Effector CD4-positive, alpha-beta T cell (primary cell): ENCODE measurements at places on chromosomes 2 and 18.

DNA sequence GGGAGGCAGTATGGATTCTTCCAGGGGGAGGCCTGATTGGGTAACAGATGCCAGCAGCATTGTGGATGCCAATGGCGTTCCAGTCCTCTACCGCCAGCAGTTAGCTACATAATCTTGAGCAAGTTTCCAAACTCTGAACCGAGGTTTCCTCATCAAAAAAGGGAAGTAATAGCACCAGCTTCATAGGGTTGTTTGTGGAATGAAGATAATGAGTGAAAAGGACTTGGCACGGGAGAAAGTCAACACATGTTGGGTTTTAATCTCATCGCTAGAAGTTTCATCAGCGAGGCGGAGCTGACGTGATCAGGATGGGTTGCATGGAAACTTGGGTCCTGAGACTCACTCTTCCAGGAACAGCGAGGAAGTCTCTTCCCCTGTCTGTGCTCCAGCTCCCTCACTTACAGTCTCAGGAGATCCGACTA lies 266.7 kb downstream of the SH3BP4 start:
- no peak for DNase-seq

GRCh38 chr2:220129391-220129790 lies 502.0 kb downstream of the SLC4A3 start:
- DNase-seq, result no peak

- peak; percentile 62 for DNase-seq
Observed at GRCh38 chr2:200862532-200863000, 1.9 kb downstream of the CLK1 start.

GRCh38 chr2:195606179-195606578 lies 50.8 kb upstream of the SLC39A10 start:
- DNase-seq, result no peak

- DNase-seq, result no peak
Observed at GRCh38 chr2:238098901-238099713, 1.0 kb upstream of the ESPNL start.

GRCh38 chr2:160934991-160935390 lies 225.2 kb upstream of the TANK start:
- no peak for DNase-seq

- no peak for DNase-seq
Observed at GRCh38 chr2:17879137-17879912, 858 bp downstream of the KCNS3 start.

DNA sequence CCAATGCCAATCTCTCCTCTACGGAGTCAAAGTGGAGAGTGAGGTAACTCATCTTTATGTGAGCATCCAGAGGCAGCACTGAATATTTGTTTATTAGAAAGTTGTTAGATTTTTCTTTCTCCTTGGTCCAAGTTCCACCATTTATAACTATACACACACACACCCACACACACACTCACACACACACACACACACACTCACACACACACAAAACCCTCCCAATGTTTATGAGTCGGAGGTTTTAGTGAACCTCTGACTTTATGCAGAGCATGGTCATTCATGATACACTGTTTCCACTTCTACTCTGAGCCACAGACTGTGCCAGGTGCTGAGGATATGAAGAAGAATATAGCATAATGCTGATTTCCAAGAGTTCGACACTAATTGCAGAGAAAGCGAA lies 132.9 kb upstream of the CCDC68 start:
- no peak for DNase-seq

GRCh38 chr2:99708231-99708630 lies 218.4 kb upstream of the REV1 start:
- DNase-seq, result no peak

GRCh38 chr2:235463893-235464292 lies 29.9 kb upstream of the AGAP1 start:
- DNase-seq, result no peak

- no peak for DNase-seq
Observed at GRCh38 chr2:109613081-109613921, 465 bp downstream of the SEPTIN10 start.

DNA sequence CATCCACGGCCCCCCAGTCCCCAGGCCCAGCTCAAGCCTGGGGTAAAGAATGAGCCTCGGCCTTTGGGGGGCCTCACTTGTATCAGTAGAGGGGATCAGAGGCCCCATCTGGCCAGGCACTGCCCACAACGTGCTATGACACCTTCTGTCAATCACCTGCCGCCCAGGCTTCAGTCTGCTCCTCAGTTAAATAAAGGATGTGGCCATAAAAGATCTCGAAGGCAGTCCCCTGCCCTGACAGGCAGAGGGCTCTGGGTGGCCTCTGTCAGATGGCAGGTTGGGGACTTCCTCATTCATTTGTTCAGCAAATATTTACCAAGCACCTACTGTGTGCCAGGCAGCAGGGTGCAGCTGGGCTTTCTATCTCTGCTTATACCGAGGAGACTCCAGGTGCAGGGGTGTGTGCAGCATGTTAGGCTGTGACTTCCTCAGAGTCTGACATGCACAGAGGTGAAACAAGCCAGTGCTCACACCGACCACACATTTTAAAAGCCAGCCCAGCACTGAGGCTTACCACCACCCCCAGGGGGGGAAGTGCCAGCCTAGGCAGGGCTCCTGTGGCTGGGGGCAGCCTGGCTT lies 166.4 kb downstream of the GALNT1 start:
- DNase-seq, result no peak

GRCh38 chr18:35130236-35130635 lies 89.0 kb downstream of the MAPRE2 start:
- no peak for DNase-seq

DNA sequence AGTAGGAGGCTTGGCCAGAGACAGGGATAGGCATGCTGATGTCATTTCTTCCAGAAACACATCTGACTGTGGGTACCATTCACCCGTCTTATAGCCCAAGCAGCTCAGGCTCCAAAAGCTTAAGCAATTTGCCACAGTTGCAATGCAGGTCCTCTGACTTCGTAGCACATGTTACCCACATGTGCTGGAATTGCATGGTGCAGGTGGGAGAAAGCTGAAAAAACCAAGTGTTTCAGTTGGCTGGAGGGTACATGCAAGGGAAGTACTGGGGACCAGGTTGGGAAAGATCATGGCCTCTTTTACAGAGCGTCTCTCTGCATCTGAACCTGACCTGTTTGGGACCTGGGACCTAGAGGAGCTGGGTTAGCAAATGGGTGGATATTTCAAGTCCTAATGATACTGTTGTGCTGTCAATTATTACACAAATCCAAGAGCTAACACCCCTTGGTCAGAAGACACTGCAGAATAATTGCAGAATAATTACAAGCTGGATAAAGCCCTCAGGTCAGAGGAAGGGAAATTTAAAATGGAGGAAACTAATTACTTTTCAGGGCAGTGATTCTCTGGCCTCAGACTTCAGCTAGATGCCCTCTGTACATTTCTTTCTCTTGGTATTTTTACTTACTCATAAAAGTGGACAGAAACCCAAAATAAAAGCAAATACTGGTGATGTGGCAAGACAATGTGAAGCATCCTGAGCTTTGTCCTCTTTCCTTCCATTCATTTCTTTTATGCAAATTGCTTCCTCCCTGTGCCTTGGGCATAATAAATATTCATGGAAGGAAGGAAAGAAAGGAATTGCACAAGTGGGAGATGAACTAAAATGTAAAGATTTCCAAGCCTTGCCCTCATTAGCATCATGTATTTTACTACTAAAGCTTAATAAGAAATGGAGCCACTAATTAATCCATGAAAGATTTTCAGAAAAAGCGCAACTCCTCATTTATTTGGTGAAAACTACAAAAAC lies 45.6 kb upstream of the TTC39C start:
- DNase-seq, result no peak

DNA sequence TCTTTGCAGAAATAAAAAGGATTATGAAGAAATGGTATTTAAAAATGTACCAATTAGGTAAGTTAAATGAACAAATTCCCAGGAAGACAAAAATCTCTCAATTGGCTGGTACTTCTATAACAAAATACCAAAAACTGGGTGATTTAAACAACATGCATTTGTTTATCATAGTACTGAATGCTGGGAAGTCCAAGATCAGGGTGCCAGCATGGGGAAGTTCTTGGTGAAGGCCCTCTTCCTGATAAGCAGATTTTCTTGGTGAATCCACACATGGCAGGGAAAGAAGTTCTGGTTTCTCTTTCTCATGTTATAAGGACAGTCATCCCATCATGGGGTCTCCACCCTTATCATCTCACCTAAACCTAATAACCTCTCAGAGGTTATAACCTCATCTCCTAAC lies 271.6 kb upstream of the SETBP1 start:
- no peak for DNase-seq

DNA sequence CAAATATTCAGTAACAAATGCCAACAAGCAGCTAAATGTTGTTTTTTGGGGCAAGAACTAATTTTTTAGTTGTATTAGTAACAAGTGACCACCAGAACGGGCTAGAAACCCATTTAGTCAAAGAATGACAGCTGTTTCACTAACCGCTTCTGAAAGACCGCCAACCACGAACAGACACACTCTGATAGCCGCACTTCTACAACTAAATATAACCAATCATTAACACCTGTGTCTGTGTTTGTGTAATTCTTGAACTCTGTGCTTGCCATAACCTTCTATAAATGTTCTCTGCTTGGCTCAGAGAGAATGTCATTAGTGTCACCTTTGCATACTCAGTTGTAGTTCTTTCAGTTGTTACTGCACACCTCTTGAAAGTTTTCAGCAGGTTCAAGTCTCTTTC lies 526.3 kb upstream of the LRRTM1 start:
- DNase-seq, result no peak

DNA sequence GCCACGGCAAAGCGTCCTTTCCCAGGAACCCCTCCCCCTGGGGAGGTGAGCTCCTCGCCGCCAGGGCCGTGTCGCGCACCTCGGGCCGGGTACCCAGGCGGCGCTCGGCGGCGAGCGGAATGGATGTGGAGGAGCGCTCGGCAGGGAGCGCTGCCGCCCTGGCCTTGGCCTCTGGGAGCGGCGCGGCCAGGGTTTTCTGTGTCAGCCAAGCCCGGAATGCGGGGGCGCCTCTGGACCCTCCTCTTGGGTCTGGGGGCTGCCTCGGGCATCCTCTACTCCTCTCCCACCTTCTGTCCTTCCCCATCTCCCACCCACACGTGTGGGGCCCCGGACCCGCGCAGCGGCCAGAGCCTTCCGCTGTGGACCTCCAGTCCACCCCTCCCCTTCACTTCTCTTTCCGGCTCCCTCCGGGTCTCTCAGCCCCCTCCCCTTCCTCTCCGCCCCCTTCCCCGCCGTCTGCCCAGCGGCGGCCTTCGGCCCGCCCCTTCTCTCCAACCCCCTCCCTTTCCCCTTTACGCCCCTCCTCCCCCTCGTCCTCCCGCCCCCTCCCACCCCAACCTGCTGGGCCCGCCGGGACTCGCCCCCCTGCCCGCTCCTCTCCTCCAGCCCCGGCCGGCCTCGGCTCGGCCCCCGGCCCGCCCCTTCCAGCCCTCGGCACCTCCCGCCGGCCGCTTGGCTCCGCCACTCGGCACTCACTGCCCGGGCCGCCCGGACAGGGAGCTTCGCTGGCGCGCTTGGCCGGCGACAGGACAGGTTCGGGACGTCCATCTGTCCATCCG lies at the start of gene MERTK:
Gene MERTK (plus strand): TSS at position 684 of the 779 bp plus-strand sequence. CDS start 129 bp downstream, outside the sequence.
- DNase-seq, result peak; percentile 19

DNA sequence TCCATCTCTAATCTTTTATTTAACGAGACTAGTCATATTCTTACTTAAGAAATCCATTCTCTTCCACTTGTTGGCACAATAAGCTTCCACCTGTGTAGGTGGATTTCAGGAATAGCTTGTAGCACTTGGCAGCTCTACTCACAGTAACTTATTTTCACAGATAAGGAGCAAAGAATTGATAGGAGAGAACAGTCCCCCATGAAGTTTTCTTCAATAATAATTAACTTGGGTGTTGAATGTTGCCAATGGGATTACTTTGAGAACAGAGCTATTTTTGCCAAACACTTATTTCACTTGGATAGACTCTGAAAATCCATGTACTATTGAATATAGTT lies 1388.6 kb upstream of the PIK3C3 start:
- DNase-seq, result no peak

DNA sequence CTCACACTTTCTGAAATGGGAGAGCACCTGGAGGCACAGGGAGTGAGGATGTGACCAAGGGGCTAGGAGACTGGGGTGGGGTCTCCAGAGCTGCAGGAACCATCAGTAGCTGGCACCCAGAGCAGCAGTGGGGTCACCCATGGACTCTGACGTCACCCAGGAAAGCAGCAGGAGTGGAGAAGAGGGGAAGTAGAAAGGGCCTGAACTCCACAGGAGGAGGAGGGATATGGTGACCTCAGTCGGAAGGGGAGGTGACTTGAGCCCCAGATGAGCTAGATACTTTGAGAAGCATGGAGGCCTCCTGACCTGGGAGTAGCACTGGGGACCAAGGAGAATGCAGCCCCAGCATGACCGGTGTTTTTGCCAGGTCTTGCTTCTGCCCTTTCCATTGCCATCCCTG lies 8.8 kb downstream of the NMUR1 start:
- no peak for DNase-seq

- DNase-seq, result no peak
Observed at GRCh38 chr2:118481299-118481698, 366.1 kb downstream of the EN1 start.

GRCh38 chr2:223725986-223726970 lies 111.1 kb downstream of the AP1S3 start:
- DNase-seq, result no peak

DNA sequence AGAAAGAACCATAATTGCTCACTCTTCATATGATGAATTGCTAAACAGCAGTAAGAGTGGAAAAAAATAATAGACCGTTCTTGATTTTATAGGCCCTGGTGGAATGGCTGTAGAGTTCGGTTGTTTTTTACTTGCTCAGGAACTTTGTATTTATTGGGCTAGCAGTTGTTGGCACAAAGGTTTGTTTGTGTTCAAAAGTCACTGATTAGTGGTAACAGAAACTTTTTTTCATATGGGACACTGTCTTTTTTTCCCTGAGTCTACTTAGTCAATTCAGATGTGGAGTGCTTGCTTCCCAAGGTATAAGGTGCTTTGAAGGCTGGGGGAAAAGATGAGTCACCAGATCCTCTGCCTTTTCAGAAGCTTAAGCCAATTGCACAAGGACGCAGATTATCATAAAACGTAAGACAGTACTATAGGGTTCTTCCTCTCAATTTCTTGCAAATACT lies 25.8 kb downstream of the PHLPP1 start:
- DNase-seq, result no peak

- no peak for DNase-seq
Observed at GRCh38 chr2:231732604-231733003, 24.3 kb downstream of the PTMA start.

DNA sequence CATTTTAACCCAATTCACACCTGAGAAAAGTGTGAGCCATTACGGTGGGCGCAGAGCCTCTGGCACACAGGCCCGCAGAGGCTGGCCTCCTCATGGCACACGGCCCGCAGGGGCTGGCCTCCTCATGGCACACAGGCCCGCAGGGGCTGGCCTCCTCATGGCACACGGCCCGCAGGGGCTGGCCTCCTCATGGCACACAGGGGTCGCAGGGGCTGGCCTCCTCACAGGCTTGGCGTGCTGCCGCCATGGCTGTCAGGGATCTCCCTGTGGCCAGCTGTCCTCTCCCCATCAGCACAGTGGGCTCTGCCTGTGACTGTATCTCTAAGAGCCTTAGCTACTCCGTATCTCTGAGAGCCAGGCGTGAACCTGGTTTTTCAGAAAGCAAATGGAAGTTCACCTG lies 24.6 kb downstream of the ANO7 start:
- DNase-seq, result no peak

GRCh38 chr18:6947338-6948030 lies 170.1 kb downstream of the LAMA1 start:
- no peak for DNase-seq
